ENCODE measurements at places on chromosomes 13 and 19. TPM values are rescaled to one million over a fixed set of nuclear protein-coding genes. Genes with fewer than 3 reads are reported as not detected.
A peak's percentile ranks its signal among the peaks of the same experiment; 100 is the strongest.

Gene LRRC4B
- total RNA-seq: 0.12 TPM

Gene PIP5K1C
- total RNA-seq: 32.7 TPM

Gene ZNF493
- 10.3 TPM for total RNA-seq

Gene IFI30
- 201 TPM for total RNA-seq

Gene SLITRK6
- 0.30 TPM for total RNA-seq

DNA sequence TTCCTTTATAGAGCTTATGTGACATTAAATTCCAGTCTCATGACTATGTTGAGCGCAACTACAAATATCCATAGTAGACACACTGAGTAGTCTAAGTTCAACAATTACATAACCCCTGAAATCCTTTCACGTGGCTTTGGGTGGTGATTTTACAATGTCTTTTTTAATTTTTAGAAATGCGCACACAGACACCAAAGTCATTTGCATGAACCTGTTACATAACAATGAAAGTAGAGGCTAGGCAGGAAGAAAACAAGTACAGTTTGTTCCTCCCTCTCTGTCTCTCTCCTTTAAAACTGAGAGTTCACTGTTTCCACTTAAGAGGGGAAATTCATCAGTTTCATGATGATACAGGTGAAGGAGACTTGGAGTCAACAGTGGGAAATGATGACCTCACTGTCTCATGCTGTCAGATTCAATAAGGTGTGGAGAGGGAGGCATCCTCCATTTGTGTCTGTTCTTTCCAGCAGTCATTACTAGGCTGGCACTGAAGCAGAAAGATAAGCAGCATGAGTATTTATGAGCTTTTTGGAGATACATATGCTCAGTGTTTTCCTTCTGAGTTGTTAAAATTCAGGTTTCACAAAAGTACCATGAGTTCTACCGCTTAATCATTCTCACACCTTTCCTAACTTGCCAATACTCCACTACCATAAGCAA is 201.8 kb downstream of the LHFPL6 start:
- peak overlapping the region; percentile 28 for H3K27ac ChIP-seq
- H3K4me1 ChIP-seq: no peaks in the 10 kb centered on the region
- DNase-seq: no peak
- no peak overlapping the region for H3K4me3 ChIP-seq
- H3K36me3 ChIP-seq: no peaks in the 10 kb centered on the region
- H3K27me3 ChIP-seq: no peaks in the 10 kb centered on the region

GRCh38 chr19:3595521-3596061 is 10.3 kb downstream of the GIPC3 start:
- no peaks in the 10 kb centered on the region for H3K27me3 ChIP-seq
- no peaks in the 10 kb centered on the region for H3K4me1 ChIP-seq
- no peak overlapping the region for H3K4me3 ChIP-seq
- no peak for DNase-seq

DNA sequence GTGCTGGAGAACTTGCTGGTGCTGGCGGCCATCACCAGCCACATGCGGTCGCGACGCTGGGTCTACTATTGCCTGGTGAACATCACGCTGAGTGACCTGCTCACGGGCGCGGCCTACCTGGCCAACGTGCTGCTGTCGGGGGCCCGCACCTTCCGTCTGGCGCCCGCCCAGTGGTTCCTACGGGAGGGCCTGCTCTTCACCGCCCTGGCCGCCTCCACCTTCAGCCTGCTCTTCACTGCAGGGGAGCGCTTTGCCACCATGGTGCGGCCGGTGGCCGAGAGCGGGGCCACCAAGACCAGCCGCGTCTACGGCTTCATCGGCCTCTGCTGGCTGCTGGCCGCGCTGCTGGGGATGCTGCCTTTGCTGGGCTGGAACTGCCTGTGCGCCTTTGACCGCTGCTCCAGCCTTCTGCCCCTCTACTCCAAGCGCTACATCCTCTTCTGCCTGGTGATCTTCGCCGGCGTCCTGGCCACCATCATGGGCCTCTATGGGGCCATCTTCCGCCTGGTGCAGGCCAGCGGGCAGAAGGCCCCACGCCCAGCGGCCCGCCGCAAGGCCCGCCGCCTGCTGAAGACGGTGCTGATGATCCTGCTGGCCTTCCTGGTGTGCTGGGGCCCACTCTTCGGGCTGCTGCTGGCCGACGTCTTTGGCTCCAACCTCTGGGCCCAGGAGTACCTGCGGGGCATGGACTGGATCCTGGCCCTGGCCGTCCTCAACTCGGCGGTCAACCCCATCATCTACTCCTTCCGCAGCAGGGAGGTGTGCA is 587 bp downstream of the S1PR4 start:
- H3K27ac ChIP-seq: no peak overlapping the region
- H3K4me3 ChIP-seq: no peak overlapping the region
- H3K27me3 ChIP-seq: no peaks in the 10 kb centered on the region
- H3K36me3 ChIP-seq: no peaks in the 10 kb centered on the region

- no peaks in the 10 kb centered on the region for H3K27me3 ChIP-seq
- H3K4me3 ChIP-seq: no peak overlapping the region
- H3K36me3 ChIP-seq: no peaks in the 10 kb centered on the region
- peak overlapping the region; percentile 23 for H3K27ac ChIP-seq
- no peak for DNase-seq
These were observed 12.2 kb downstream of the GTF2F2 start for GRCh38 chr13:45132369-45133064.

- H3K27ac ChIP-seq: peak overlapping the region; percentile 93
- H3K4me1 ChIP-seq: peaks cover 44% of the 10 kb centered on the region
- H3K27me3 ChIP-seq: no peaks in the 10 kb centered on the region
- DNase-seq: peak; percentile 99
- no peaks in the 10 kb centered on the region for H3K36me3 ChIP-seq
- H3K4me3 ChIP-seq: no peak overlapping the region
These were observed 3.4 kb upstream of the EMP3 start for GRCh38 chr19:48321622-48322591.

GRCh38 chr13:112583592-112584277 is 4.2 kb downstream of the TUBGCP3 start:
- peaks cover 18% of the 10 kb centered on the region for H3K4me1 ChIP-seq
- peak; percentile 52 for DNase-seq
- no peak overlapping the region for H3K4me3 ChIP-seq
- H3K36me3 ChIP-seq: no peaks in the 10 kb centered on the region
- no peak overlapping the region for H3K27ac ChIP-seq

Measured in adrenal gland (tissue), 19 donors.